ENCODE measurements at places on chromosomes 13 and 19.
A peak's percentile ranks its signal among the peaks of the same experiment; 100 is the strongest.

- no peak for DNase-seq
Observed at GRCh38 chr19:5078666-5079065, 109.8 kb downstream of the KDM4B start.

- peak; percentile 73 for DNase-seq
Observed at GRCh38 chr13:20191311-20192157, 1.2 kb downstream of the GJB2 start.

- peak; percentile 37 for DNase-seq
Observed at GRCh38 chr19:2477141-2477710, 1.3 kb downstream of the GADD45B start.

DNA sequence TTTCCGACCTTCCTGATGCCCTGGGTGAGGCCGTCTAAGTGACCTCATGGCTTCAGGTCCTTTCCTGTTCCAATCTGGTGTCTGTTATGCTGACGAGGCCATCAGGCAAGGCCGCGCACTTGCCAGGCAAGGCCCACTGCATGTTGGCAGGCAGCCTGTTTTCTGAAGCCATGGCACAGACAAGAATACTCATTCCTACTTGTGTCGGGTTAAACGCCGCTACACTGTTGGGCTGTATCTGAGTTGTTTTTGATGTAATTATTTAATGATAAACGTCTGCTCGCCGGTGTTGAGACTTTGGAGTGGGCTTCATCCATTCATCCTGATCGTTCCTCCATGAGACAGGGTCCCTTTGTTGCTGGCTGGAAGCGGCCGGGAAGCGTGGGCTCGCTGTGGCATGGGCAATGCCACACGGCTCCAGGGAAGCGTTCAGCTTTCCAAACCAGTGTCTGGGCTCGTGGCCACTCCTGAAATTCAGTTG is 92.1 kb downstream of the ATP11A start:
- no peak for DNase-seq

DNA sequence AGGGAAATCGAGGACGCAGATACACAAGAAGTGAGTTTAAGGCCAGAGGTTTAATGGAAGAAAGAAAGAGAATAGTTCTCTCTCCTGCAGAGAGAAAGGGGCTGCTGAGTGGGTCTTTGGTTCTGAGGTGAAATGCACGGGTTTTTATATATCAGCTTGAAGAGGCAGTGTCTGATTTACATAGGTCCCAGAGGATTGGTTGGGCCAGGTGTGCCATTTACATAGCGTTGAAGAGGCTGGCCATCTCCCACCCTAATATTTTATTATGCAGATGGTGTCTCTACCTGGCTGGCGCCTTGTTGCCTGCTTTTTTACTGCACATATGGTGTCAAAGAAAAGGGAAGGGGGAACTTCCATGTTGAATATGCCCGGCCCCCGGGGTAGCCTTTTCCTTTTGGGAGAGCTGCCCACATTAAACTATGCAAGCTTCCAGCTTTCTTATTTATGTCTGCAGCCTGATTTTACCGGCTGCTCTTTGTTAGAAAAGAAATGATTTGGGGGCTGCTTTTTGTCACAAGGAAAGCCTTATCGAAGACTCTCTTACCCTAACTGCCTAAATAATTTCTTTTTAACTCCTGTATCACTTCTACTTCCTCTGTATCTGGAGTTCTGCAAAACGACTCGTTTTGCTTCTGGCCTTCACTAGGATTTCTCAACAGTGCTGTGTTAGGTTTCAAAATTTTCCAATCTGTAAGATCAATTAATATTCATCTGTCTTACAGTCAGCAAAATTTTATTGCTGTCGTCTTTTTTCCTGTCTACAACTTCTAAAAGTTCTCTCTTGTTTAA is 268.5 kb downstream of the B3GLCT start:
- DNase-seq, result no peak

GRCh38 chr19:39327363-39328045 is 6.8 kb upstream of the LRFN1 start:
- no peak for DNase-seq

GRCh38 chr19:51099047-51099382 is 9.2 kb downstream of the CTU1 start:
- DNase-seq, result no peak

GRCh38 chr13:73194310-73194709 is 135.5 kb downstream of the KLF5 start:
- no peak for DNase-seq

DNA sequence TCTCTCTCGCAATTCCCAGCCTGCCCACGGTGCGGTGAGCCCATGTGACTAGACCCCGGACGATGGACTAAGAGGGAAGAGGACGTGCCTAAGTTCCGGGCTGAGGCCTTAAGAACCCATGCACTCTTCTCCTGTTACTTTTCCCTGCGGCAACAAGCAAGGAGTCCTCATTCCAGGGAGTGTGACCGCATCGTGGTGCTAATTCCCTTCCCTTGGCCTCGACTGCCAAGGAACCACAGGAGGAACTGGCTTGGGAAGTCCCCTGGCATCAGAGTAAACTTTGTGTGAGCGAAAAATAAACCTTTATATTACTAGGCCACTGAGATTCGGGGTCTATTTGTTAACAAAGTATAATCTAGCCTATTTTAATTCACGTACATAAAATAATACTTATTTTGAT is 34.0 kb downstream of the FGF14 start:
- DNase-seq, result no peak

DNA sequence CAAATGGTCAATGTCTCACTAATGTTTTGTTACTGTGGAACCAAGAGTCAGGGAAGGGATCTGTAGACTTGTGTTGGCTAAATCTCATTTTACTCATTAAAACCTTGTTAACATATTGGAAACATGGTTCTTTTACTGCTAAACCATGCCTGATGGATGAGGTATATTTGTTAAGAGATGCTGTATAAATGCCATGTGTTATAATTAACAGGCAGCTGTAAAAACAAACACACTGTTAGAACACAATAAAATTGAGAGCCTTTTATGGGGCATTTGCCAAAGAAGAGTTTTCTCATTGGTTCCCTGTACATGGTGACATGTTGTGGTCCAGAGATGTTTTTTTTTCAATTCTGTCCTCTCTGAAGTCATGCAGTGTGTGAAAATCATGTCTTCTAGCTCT is 121.9 kb downstream of the ESD start:
- DNase-seq, result no peak

DNA sequence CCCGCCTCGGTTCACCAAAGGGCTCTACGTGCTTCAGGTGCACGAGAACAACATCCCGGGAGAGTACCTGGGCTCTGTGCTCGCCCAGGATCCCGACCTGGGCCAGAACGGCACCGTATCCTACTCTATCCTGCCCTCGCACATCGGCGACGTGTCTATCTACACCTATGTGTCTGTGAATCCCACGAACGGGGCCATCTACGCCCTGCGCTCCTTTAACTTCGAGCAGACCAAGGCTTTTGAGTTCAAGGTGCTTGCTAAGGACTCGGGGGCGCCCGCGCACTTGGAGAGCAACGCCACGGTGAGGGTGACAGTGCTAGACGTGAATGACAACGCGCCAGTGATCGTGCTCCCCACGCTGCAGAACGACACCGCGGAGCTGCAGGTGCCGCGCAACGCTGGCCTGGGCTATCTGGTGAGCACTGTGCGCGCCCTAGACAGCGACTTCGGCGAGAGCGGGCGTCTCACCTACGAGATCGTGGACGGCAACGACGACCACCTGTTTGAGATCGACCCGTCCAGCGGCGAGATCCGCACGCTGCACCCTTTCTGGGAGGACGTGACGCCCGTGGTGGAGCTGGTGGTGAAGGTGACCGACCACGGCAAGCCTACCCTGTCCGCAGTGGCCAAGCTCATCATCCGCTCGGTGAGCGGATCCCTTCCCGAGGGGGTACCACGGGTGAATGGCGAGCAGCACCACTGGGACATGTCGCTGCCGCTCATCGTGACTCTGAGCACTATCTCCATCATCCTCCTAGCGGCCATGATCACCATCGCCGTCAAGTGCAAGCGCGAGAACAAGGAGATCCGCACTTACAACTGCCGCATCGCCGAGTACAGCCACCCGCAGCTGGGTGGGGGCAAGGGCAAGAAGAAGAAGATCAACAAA is 2.6 kb downstream of the PCDH17 start:
- DNase-seq, result no peak

- DNase-seq, result no peak
Observed at GRCh38 chr13:27962128-27962841, 6.8 kb downstream of the CDX2 start.

DNA sequence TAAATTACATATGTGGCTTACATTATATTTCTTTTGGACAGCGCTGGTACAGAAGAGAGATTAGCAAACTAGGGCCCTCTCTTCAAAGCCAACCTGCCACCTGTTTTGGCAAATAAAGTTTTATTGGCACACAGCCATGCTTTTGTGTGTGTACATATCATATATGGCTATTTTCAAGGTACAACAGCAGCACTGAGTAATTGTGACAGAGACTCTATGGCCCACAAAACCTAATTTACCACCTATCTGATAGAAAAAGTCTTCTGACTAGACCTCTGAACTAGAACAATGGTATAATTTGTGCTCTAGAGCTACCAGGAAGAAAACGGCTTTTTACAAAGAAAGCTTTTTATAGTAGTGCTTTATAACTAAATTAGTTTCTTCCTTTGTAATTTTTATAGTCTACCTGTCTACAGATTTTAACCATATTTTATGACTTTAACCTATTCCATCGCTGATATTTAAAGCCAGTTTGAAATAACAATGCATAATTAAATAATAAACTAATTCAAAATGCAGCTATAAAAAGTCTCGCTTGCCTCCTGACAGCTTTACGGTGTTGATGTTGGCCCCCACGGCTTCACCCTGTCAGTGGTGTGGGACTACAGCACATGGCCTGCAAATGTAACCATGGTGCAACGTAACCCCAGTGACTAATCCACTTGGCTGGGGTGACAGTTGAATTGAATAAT is 17.7 kb upstream of the DPY19L3 start:
- DNase-seq, result no peak

DNA sequence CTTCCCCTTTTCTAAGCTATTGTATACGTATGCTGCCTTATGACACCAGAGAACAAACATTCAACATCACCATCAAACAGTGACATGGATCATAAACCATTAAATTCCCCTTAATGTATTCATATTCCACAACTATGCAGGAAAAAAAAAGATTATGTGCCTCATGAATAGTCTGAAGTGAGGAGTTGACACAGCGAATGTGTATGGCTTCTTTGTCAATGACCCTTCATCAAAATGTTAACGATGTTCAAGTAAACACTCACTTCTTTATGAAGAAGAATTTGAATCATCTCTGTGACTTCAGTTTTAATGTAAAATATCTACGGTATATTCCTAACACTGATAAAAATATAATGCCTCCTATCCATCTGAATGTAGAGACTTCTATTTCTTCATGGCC is 44.6 kb downstream of the SMAD9 start:
- DNase-seq, result no peak

DNA sequence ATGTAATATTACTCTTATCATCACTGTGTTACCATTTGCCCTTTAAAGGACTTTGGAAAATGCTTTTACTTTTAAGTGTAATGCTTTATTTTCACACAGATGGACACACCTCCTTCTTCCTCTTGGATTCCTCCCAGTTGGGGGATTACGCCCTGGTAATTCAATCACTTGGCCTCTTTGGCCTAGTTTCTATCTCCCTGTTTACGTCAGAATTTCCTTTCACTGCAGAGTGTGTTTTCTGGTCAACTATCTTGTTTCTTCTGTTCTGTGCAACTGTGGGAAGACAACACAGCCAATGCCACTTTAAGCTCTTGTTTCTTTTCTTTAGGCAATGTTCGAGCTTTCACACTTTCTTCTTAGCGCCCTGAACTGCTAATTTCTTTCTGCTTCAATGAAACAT is 257.3 kb upstream of the MAB21L1 start:
- no peak for DNase-seq

DNA sequence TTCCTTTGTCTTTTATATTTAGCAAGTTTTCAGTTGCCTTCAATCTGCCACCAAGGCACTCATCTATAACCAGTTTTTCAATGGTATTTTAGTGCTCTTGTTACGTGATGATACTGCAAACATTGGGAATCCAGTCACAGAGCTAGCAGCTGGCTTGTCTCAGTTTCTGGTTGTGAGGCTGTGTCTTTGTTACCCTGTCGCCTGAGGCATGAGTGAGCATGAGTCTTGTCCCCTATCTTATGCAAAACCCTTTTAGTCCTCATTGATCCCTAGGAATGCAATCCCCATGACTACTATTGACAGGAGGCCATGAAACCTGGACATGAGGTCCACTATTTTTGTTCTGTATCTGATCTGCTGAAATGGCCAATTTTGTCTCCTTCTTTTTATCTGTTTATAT is 391.0 kb downstream of the LMO7 start:
- DNase-seq, result no peak

- no peak for DNase-seq
Observed at GRCh38 chr13:91308299-91308698, 39.2 kb upstream of the MIR17HG start.

GRCh38 chr19:33497778-33498175 is 23.8 kb downstream of the PEPD start:
- no peak for DNase-seq

- peak; percentile 83 for DNase-seq
Observed at GRCh38 chr19:45115809-45116615, 23.0 kb downstream of the PPP1R37 start.

Data from suppressor macrophage (primary cell).